ENCODE measurements at places on chromosomes 4 and X.

GRCh38 chr4:137659431-137659830 lies 127.1 kb upstream of the PCDH18 start:
- no peak for DNase-seq

- no peak for DNase-seq
Measured at GRCh38 chr4:174629265-174629664, 107.0 kb upstream of the HPGD start.

DNA sequence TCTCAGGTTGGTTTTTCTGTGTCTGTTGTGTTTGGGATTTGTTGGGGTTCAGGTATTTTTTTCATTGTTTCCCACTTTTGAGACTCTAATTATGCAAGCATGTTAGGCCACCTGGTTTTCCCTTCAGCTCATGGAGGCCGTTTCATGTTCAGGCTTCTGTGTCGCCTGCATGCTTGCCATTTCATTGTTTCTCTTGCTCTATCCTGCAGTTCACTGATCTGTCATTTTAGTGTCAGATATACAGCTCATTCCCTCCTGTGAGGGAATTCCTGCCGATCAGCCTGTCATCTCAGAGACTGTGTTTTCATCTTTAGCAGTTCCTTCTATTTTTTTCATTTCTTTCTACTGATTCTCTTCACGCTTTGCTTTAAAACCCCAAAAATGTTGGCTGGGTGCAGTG lies 49.4 kb upstream of the HGFAC start:
- no peak for DNase-seq

GRCh38 chr4:33592701-33593100 lies 2651.6 kb downstream of the ARAP2 start:
- DNase-seq, result no peak

GRCh38 chr4:109294468-109295020 lies 7.9 kb downstream of the COL25A1 start:
- DNase-seq, result no peak

- DNase-seq, result no peak
Measured at GRCh38 chrX:38045538-38046096, 39.3 kb downstream of the SYTL5 start.

DNA sequence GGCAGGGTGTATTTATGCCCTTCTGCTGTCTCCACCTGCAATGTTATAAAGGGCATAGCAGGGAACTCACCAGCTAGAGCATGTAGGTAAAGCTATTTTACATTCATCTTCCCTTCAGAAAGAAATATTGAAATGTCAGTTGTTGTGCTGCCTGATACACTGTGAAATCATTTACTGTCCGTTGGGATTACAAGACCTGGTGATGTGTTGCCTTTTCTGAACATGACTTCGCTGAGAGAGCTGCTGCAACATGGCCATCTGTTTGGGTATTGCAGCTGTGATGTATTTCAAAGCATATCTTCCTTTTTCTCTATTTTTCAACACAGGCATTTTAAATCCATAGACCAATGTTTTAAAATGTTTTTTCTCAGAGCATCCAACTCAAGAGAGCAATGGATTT lies 644.1 kb upstream of the GNPDA2 start:
- no peak for DNase-seq

DNA sequence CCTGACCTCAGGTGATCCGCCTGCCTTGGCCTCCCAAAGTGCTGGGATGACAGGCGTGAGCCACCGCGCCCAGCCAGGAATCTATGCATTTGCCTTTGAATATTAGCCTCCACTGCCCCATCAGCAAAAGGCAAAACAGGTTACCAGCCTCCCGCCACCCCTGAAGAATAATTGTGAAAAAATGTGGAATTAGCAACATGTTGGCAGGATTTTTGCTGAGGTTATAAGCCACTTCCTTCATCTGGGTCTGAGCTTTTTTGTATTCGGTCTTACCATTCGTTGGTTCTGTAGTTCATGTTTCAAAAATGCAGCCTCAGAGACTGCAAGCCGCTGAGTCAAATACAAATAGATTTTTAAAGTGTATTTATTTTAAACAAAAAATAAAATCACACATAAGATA lies 44.2 kb upstream of the SHOX start:
- peak; percentile 61 for DNase-seq

GRCh38 chrX:13023567-13023966 lies 20.9 kb downstream of the FAM9C start:
- no peak for DNase-seq

Data from vagina (tissue), 2 donors.